ENCODE measurements at places on chromosomes 1 and 21.

- DNase-seq: no peak
Measured at GRCh38 chr1:57782357-57782756, 358.5 kb upstream of the DAB1 start.

DNA sequence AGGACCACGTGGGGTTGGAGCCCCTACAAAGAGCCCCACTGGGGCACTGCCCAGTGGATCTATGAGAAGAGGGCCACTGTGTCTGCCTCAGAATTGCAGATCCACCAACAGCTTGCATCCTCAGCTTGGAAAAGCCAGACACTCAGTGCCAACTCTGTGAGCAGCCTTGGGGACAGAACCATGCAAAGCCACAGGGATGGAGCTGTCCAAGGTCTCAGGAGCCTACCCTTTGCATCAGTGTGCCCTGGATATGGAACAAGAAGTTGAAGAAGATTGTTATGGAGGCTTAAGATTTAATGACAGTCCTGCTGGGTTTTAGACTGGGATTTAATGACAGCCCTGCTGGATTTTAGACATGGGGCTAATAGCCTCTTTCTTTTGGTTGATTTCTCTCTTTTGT, 1670.9 kb downstream of the PLA2G4A start:
- DNase-seq: no peak

DNA sequence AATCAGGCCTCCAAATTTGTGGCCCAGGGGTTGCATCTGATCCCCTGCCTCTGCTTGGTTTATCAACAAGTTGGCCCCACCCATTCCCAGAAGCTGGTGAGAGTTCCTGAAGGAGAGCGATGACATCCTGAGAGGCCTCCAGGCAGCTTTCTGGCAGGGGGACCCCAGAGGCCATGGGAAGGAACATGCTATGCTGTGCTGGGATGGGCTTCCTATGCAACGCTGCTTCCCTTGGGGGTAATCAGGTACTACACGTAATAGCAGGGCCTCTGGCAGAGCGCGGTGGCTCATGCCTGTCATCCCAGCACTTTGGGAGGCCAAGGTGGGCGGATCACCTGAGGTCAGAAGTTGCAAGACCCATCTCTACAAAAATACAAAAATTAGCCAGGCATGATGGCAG, 8.4 kb upstream of the MTF1 start:
- no peak for DNase-seq

- DNase-seq: no peak
Measured at GRCh38 chr1:76500116-76500515, 367.2 kb upstream of the ST6GALNAC5 start.

GRCh38 chr1:54114001-54114400, 38.8 kb downstream of the CDCP2 start:
- DNase-seq: no peak

DNA sequence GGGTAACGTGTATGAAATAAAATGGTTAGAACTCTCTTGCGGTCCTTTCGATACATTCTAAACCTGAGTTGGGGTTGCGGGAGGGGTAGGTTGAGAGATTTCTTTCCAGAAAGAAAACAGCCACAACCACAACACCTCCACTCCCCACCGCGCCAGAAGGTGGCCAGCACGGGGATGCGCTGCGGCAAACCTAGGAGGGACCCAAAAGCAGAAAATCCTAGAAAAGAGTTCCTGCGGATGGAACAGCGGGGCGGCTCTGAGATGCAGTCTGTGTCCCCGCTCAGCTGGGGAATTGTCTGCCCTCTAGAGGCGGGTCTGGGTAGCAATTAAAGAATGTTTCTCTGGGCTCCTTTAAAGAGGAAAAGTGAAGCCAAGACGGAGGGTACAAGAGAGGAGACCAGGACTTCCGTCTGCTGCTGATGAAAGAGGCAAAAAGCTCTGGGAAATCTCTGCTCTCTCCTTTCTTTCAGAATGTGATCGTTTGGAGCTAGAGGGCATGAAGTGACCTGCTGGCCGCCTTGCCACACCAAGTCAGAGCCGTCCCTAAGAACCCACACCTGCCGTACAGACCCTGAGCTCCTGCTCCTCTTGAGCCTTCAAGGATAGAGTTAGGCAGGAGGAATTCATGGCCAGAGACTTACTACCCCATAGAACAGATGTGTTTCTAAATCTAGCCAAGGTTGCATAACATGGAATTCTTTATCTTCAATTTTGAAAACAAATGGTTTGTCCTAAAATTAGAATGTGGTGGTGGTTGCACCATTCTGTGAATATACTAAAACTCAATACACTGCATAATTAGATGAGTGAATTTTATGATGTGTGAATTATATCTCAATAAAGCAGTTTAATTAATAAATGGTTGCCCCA, 46.5 kb upstream of the COA6 start:
- peak; percentile 27 for DNase-seq

GRCh38 chr1:246695666-246696065, 28.5 kb upstream of the SCCPDH start:
- DNase-seq: no peak

DNA sequence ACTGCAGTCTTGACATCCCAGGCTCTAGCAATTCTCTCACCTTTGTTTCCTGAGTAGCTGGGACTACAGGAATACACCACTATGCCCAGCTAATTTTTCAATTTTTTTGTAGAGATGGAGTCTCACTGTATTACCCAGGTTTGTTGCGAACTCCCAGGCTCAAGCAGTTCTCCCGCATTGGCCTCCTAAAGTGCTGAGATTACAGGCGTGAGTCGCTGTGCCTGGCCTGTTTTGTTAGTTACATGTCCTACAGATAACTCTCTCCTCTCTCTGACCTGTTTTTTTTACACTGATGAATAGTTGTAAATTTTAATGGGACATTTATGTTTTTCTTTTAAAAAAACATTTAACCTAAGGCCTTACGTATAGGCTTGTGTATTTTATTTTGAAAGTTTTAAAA, 19.8 kb downstream of the PTBP2 start:
- DNase-seq: no peak

- DNase-seq: no peak
Measured at GRCh38 chr1:41383094-41383852, 22.0 kb downstream of the FOXO6 start.

- no peak for DNase-seq
Measured at GRCh38 chr1:186899577-186899976, 70.8 kb downstream of the PLA2G4A start.

DNA sequence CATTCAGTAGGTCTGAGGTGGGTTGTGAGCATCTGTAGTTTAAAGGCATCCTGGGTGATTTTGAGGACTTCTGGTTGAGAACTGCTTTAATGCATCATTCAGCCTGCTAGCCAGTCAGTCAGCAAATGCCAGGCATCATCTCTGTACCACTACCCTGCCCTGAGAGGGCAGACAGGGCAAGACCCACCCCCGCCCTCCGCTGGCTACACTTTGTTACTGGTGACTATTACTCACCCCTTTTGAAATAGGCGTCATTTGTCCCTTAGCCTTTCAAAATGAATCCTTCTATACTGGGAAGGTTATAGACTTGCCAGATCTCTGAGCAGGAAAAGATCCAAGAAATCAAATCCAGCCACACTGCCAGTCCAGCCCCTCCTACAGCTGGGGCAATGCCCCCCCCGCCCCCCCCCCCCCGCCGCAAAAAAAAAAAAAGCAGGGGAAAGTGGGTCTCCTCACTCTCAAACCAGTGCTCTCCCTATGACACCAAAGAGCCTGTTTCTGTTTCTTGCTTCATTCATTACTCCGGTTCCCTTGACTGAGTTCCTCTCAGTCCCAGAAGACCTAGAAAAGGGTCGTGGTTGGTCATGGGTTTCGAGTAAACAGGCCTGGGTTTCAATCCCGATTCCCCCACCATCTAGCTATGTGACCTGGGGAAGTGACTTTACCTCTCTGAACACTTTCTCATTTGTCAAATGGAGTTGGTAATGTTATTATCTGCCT, 4.4 kb downstream of the SELENON start:
- peak; percentile 27 for DNase-seq

GRCh38 chr1:115624859-115625258, 16.9 kb upstream of the VANGL1 start:
- DNase-seq: no peak

DNA sequence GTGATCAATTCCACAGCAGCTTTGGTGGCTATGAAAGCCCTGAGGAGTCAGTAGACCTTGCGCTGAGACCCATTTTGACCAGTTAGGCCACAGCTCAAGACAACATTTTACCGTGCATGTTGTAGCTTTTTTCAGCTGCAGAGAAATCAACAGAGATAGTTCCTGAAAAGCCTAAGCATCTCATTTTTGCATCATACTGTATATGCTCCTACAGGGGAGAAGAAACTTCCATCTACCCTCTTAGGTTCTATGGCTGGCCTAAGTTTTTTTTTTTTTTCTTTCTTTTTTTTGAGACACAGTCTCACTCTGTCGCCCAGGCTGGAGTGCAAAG, 24.8 kb upstream of the EYA3 start:
- no peak for DNase-seq

DNA sequence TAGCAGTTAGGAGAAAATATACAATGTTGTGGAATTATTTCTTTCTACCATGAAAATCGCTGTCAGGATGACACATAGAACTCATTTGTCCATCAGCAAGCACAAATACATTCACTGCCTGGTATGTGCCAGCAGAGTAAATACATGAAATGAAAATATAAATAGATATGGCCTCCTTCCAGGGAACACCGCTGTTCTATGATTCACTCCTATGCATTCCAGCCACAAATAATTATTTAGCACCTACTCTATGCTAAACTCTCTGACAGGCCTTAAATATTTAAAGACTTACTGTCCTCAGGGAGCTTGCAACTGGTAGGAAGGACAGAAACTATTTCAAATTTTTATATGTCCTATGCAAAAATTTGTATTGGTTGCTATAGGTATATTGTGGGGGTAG, 975.0 kb upstream of the NCAM2 start:
- DNase-seq: no peak

GRCh38 chr21:46188226-46189212, 4.3 kb upstream of the SPATC1L start:
- peak; percentile 66 for DNase-seq

GRCh38 chr1:217322834-217323233, 308.1 kb downstream of the GPATCH2 start:
- no peak for DNase-seq

DNA sequence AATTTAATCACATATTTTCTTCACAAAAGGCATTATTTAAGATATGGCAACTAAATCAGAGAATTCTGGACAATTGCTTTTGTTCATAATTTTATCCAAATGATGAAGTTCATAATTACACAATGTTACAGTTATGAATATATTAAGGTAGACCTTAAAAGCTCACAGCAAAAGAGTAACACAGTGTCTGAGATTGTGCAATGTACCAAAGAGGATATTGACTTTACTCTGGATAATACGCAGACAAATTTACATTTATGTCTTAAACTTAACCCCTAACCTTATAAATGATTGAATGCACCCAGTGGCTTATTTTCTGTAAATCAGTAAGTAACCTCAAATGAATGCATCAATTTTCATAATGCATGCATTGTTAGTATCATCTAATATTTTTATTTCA, 216.2 kb upstream of the SAMSN1 start:
- DNase-seq: no peak

GRCh38 chr1:5099558-5099957, 445.1 kb downstream of the AJAP1 start:
- DNase-seq: no peak

DNA sequence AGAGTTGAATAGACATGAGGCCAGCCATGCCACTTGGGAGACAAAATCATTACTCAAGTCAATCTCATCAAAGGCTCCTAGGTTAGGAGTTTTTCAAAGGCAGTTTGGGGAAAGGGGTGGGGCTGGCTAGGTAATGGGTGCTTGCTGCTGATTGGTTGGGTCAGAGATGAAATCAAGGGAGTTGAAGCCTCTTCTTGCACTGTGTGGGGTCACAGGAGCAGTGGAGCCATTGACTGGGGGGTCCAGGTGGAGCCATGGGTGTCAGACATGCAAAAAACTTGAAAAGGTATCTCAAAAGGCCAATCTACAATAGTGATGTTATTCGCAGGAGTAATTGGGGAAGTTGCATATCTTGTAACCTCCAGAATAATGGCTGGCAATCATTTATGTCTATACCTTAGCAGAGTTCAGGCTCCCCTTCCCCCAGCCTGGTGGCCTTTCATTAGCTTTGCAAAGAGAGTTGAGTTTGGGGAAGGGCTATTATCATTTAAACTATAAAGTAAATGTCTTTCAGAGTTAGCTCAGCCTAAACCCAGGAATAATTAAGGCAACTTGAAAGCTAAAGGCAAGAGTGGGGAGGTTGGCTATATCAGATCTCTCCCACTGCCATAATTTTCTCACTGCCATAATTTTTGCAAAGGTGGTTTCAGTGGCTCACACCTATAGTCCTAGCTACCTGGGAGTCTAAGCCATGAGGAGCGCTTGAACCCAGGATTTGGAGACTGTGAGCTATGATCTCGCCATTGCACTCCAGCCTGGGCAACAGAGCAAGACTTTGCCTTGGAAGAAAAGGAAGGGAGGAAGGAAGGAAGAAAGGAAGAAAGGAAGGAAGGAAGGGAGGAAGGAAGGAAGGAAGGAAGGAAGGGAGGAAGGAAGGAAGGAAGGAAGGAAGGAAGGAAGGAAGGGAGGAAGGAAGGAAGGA, 7.8 kb upstream of the PINK1 start:
- no peak for DNase-seq

GRCh38 chr1:231924180-231924579, 297.6 kb downstream of the DISC1 start:
- DNase-seq: no peak

DNA sequence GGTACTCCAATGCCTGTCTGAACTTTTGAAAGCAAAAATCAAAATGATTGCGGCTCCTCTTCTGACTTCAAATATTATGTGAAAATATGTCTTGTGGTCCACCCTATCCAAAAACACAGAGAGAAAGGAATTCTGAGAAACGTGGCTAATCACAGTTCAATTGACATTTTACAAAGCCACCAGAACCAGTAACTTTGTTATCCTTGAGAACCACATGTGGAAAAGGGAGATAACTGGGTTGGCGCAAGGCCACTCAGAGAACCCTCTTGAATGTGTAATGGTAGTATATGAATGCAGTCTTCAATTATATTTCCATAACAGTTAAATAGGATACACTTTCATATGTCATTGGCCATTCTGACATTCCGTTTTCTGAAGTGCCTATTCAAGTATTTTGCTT, 1030.0 kb upstream of the TMPRSS15 start:
- DNase-seq: no peak

DNA sequence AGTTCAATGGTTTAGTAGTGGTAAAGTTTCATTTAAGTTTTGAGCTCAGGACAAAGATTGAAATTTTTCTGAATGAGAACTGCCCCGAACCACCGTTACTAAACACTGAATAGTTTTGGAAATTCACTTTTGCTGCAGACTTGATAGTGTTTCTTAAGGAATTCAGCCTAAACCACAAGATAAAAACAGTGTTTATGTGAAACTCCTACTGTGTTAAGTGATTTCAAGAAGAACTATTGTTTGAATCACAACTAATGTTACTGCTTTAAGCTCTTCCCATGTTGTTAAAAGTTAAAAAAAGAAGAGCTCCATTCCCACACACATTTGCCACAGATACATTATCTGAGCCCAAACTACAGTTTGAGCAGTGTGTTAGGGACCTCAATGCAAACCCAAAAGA, 159.2 kb downstream of the DYRK1A start:
- no peak for DNase-seq

- no peak for DNase-seq
Measured at GRCh38 chr1:30687886-30688285, 35.5 kb downstream of the MATN1 start.

GRCh38 chr1:11561740-11562139, 82.8 kb downstream of the DISP3 start:
- DNase-seq: no peak

GRCh38 chr1:208314431-208314830, 70.2 kb upstream of the PLXNA2 start:
- no peak for DNase-seq

All from left cardiac atrium (tissue), 4 donors.